ENCODE measurements at places on chromosomes 3 and 15.

- no peak for DNase-seq
These were observed 16.3 kb downstream of the ITGA11 start for GRCh38 chr15:68415501-68416157.

DNA sequence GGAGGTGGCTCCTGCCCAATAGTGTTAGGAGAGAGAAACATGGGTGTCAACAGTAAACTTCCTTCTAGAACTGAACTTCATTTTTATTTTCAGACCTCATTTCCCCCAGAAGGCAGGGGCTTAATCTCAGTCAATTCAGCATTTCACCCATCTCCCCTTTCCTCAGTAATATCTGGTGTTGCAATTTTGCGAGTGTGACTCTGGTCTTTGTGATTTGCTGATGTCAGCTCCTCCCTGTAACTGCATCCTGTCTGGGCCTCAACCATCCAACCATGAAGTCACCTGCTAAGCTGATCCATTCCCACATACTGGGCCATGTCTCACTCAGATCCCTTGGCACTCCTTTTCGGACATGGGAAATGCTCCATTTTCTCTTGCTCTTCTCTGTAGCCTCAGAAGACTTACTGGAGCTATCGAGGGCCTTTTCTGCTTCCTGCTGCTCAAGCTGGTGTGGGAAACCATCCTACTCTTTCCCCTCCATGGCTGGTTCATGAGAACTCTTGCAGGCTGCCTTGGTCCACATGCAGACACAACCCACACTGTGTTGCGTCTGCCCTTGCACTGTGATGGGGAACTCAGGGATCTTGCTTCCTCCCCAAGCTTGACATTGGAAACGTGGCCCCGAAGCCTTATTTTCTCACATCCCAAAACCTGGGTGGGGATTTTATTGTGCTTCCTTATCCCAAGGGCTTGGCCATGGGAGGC lies 24.6 kb downstream of the CCR4 start:
- DNase-seq, result no peak

DNA sequence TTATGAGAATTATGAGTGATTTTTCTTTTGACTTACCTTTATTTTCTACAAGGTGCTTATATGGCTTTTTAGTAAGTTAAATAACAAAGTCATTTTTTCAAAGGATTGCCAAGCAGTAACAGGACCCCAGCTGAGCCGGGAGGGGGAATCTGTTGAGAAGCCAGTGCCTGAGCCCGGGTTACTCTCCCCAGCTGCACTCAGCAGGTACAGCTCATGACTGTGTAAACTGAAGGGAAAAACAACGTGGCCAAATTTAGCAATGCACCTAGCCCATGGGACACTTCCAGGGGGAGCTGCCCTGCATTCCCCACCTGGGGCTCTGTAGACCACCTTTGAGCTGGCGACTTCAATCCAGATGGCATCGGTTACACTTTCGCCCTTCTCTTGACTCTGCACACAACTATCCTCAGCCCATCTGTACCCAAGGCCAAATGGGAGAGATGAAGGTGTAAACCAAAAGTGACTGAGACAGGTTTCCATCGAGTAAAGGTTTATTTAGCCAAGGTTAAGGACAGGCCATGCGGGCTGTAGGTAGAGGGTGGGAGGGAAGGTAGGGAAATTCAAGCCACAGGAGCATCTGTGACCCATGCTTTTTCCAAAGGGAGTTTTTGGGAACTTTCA lies 18.2 kb upstream of the HCN4 start:
- no peak for DNase-seq

GRCh38 chr15:41921639-41922038 lies 27.8 kb upstream of the SPTBN5 start:
- no peak for DNase-seq

DNA sequence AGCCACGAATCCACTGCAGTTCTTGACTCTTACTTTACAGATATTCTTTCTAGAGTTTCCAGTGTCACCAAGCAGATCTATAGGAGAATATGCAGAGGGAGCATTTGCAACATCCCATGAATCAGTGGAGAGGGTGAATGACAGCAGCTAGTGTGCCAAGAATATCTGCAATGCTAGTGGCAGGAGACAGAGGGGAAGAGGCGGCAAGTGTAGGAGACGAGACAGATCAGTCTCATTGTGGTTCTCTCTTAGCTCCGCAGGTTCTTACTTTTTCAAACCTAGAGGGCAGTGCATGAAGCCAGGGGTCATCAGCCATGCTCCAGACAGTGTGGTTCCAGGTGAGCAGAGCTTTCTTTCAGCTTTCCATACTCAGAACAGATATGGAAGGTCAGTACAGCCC lies 744 bp downstream of the ZNF619 start:
- no peak for DNase-seq

GRCh38 chr3:34405159-34405558 lies 606.7 kb downstream of the PDCD6IP start:
- no peak for DNase-seq

- no peak for DNase-seq
These were observed 330.2 kb downstream of the RORA start for GRCh38 chr15:60898896-60899295.

Data from stimulated activated CD4-positive, alpha-beta T cell treated with anti-CD3 and anti-CD28 coated beads, Interleukin-12 subunit alpha, Interleukin-12 subunit beta, amount 100 ng/mL, for 48 hours (primary cell).